Stimulated activated CD4-positive, alpha-beta T cell treated with anti-CD3 and anti-CD28 coated beads, Interleukin-4, amount 100 ng/mL, for 48 hours (primary cell): ENCODE measurements at places on chromosomes 6 and 20.

GRCh38 chr20:45892828-45893500 is 1.8 kb downstream of the CTSA start:
- no peak for DNase-seq

DNA sequence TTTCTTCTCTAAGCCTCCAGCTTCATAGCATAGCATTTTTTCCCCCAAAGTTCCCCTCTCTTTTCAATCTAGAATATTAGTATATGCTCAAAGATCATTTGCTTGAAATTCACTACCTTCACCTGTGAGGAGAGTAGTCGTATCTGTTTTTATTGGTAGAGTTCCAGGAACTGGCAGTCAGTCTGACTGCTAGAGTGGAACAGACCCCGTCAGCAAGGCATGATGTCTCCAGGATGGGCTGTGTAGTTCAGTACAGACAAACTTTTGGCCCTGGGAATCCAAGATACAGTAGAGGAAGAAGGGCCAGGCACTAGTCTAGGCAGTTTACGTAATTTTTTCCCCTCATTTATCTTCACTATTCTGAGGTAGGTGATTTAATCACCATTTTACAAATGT is 29.1 kb downstream of the RALY start:
- DNase-seq: no peak

GRCh38 chr6:18081025-18081668 is 41.3 kb downstream of the NHLRC1 start:
- DNase-seq: no peak

- no peak for DNase-seq
These were observed 9.0 kb upstream of the SLC2A12 start for GRCh38 chr6:134061440-134061839.

GRCh38 chr6:47473791-47474346 is 3.7 kb upstream of the CD2AP start:
- no peak for DNase-seq

GRCh38 chr20:25037288-25038102 is 20.4 kb downstream of the ACSS1 start:
- no peak for DNase-seq

DNA sequence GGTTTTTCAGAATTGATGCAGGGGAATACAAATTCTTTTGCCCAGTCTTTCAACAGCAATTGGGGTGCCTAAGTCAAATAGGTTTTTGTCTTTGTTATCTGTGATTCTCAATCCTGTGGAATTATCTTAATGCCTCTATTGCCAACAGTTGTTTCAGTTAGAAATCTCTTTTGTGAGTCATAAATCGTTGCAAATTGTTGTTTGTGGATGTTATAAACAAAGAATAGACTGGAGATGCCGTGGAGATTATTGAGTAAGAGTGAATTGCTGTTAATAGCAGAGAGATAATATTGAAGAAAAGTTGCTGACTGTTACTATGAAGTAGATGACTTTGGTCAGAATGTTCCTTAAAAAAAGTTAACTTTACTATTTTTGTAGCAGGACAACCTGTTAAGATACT is 63.7 kb upstream of the POPDC3 start:
- DNase-seq: no peak

- DNase-seq: no peak
These were observed 83.9 kb downstream of the SOD2 start for GRCh38 chr6:159608961-159609651.

GRCh38 chr20:62671765-62672164 is 29.5 kb downstream of the SLCO4A1 start:
- DNase-seq: no peak

DNA sequence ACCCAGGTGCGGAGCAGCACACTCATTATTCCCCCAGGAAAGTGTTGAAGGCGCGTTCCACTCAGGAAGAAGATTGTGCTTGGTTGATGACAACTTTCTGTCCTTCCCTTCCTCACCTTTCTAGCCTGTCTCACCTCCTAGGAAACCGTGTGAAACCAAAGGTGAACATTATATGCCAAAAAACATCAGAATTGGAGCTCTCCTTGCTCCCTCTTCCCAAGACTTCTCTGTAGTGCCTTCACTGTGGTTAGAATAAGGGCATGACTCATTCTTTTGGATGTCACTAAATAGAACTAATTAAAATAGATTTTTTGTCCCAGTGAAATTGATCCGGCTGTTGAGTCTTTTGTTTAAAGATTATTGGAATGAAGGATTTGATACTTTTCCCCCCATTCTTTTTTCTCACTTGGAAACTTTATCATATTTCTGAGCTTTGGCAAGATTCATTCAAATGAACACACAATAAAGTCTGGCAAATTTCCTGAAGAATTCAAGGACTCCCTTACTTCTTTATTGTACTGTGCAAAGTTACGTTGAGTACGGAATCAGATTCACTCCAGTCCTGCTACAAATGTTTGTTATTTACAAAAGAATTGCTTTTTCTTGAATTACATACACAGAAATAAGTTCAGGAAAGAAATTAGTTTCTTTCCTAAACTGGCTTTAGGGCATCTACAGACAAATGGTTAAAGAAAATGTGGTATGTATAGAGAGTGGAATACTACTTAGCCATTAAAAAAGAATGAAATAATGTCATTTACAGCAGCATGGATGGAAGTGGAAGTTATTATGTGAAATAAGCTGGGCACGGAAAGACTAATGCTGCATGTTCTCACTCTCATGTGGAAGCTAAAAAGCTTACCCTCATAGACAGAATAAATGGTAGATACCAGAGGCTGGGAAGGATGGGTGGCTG is 142.8 kb upstream of the AKAP12 start:
- DNase-seq: no peak

- DNase-seq: no peak
These were observed 3.7 kb downstream of the COL20A1 start for GRCh38 chr20:63296531-63297299.

DNA sequence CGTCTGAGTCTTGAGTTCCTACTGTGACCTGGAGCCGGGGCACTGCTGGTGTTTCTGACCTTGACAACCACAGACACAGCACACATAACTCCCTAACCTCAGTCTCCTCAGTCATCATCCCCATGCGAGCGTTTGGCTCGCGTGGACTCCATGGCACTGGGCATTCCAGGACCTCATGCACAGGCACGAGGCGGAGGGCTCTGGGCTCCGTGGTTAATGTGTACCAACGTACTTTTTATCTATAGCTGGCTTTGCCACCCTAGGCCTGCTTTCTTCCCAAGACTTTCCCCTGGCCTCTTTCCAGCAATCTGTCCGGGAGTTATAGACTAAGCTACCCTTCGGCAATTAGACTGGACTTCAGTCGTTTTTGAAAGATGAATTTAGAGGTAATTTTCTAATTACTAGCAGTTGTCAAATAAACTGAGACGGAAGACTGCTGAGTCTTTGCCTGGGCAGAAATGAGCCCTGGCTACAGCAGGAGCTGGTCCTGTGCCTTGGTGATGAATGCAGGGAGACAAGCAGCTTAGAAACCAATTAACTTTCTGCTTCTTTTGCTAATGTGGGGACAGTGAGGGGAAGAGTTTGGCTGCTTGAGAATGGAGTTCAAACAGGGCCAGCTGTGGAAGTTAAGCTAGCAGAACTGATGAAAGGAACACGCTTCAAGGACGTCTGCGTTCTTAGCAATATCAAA is 16.1 kb upstream of the CTCFL start:
- no peak for DNase-seq

DNA sequence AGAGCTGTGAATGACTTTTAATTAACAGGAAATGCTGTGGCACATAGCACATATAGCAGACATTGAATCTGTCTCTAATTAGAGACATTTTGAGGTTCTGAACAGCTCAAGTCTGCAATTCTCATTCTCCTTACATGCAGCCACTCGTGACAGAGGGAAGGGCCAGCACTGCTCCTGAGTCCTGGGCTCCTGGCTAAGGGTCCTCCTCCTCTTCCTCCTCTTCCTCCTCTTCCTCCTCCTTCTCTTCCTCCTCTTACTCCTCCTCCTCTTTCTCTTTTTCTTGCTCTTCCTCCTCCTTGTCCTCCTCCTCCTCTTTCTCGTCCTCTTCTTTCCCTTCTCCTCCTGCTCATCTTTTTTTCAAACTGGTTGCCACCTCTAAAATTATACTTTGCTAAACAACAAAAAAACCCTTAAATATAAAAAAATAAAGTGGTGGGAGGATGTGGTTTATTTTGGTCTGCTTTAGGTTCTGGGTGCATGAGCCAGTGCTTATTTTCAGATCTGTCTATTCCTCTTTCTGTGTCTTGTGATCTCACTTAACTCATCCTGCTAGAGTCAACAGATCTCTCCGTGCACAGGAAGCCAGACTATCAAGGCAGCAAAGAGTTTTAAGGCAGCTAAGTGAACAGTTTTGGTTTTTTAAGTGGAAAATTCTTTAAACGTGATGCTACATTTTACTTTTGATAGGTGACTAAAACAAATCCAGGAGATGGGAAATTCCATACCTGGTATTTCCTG is 159.3 kb downstream of the CD83 start:
- DNase-seq: no peak

GRCh38 chr20:50357783-50358161 is 152.4 kb upstream of the PTPN1 start:
- DNase-seq: no peak

GRCh38 chr6:81761197-81761596 is 8.7 kb upstream of the TENT5A start:
- no peak for DNase-seq

DNA sequence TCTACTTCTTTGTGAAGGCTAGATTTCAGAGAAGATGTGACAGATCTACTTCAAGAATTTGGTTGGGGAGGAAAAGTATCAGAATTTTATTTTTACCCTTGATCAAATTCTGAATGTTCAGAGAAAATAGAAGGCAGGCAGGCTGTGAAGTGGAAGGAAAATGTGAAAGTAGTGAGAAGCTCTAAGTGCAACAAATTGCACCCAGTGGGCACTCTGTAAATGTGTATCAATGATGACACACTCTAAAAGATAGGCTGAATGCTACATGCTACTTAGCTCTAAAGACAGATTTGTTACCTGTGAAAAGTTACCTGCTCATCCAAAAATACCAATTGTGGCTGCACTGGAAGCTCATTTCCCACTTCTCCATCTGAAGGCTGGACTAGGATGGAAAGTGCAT is 438.6 kb downstream of the PKHD1 start:
- DNase-seq: no peak

DNA sequence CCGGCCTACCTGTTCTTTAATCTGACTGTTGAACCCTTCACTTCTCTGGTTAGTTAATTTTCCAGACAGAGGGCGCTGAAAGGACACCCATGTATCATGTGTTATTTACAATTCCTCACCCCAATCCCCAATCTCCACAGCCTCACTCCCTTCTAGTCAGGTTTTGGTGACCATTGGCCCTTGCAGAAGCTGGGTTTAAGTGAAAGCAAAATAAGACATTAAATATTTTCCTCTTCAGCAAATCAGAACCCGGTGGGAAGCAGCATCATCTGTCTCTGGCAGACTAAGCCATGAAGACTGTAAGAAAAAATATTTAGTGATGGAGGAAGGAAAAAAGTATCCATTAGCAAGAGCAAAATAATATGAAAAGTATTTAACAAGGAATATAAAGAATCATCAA is 9.4 kb upstream of the HLA-DQA1 start:
- DNase-seq: no peak

DNA sequence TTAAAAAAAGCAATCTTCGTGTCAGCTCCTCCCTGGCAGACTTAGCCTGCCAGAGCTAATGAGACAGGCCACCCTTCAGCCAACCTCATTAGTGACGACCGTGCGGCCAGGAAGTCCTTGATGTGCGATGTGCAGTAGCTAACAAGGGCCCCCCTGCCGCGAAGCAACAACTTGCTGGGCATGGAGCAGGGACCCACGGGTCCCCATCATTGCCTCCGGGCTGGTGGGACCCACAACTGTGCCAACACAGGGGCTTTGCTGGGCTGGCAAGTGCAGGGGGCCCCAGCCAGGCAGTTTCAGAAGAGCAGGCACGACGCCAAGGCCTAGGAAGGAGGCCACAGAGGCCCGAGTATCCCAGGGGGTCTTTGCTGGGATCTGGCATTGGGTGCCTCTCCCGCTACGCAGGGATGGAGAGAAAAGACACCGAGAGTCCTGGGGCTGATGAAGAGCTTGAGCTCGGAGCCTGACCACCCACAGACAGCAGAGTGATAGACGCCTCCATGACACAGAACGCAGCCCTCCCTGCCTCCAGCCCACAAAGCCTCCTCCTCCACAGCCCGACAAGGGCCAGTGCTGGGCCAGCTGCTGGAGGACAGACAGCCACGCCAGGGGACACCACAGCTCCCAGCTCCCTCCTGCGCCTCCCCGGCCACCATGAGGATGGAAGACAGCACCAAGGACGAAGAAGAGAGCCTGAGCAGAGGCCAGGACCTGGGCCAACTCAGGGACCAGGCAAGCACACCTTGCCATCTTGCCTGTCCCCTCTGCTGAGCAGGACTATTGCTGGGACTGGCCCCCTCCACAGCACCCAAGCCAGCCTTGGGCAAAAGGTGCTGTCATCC is 96.6 kb downstream of the YTHDF1 start:
- no peak for DNase-seq

GRCh38 chr20:58268936-58269619 is 40.4 kb upstream of the RAB22A start:
- DNase-seq: no peak

DNA sequence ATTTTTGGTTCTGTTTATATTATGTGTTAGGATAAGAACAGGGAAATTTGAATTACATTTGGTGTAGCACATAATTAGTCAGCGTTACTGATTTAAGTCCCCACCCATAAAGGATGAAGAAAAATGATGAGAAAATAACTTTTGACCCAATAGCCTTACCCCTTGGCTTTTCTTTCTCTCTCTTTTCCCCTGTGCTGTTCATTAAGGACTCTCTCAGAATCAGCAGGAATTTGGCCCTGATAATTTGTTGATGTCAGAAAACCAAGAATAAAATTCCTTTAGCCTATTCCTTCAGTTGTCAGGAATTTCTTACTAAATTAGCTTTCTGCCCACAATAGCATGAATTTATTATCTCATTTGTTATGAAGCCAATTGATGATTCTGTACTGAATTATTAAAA is 18.5 kb downstream of the PLCB1 start:
- no peak for DNase-seq

GRCh38 chr20:48826069-48826468 is 1.7 kb downstream of the PREX1 start:
- DNase-seq: no peak

DNA sequence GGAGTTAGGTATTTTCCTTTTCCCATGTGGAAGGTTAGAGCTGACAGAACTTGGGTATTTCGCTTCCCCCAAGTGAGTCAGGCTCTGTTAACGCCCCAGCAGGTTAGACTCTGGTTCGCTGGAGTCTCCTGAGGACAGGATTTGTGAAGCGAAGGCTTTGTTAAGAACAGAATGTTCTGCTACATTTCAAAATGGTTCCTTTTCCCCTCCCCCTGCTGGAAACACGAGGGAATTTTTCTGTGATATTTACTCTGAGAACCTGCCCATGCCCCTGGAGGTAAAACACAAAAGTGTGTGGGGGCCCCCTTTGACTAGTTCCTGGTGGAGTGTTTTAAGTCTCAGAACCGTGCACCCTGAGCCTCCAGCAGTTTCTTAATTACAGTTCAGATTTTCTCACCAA is 731.4 kb upstream of the CITED2 start:
- DNase-seq: no peak

DNA sequence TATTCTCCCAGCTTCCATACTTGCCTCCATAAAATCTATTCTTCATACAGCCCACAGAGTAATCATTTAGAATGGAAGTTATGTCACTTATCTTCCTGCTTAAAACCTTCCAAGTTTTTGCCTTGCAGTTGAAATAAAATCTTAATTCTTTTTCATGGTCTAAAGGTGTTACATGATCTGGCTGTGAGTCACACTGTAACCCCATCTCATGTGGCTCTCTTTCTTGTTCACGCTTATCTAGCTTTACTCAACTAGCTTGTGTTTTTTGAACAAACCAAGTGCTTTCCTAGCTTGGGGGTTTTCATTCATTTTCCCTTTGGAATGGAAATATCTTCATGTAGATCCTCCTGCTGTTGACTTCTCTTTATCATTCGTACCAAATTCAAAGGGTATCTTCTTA is 23.6 kb upstream of the THEMIS start:
- DNase-seq: no peak

- DNase-seq: no peak
These were observed 103.7 kb downstream of the SNAP25 start for GRCh38 chr20:10322073-10323012.
